HS-27A (cell line): ENCODE measurements at places on chromosomes 13 and 19.

- DNase-seq, result no peak
Observed at GRCh38 chr13:113354831-113355610, 8.9 kb downstream of the GRTP1 start.

GRCh38 chr13:41065078-41065477 is 3.8 kb downstream of the WBP4 start:
- DNase-seq, result no peak

- DNase-seq, result no peak
Observed at GRCh38 chr19:17214508-17215126, 540 bp upstream of the USE1 start.

DNA sequence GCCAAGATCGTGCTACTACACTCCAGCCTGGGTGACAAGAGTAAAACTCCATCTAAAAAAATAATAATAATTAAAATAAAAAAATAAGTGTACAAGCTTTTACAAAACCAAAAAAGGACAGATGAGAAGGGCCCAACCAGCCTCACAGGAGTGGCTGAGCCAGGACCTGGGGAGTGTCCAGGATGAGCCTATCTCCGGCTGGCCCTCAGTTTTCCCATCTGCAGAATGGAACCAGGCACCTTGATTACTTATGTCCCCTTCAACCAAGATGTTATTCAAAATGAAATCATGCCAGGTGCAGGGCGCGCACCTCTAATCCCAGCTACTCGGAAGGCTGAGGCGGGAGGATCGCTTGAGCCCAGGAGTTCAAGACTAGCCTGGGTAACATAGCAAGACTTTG is 9.5 kb upstream of the IFI30 start:
- DNase-seq, result no peak

DNA sequence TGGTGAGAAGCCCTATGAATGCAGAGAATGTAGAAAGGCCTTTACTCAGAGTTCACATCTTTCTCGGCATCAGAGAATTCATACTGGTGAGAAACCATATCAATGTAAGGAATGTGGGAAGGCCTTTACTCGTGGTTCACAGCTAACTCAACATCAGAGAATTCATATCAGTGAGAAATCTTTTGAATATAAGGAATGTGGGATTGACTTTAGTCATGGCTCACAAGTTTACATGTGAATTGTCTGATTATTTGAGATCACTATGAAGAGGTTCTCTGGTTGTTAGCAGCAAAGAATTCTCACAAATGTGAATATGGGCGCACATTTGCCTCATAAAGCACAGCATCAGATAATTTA is 43.7 kb downstream of the ZNF585A start:
- no peak for DNase-seq

DNA sequence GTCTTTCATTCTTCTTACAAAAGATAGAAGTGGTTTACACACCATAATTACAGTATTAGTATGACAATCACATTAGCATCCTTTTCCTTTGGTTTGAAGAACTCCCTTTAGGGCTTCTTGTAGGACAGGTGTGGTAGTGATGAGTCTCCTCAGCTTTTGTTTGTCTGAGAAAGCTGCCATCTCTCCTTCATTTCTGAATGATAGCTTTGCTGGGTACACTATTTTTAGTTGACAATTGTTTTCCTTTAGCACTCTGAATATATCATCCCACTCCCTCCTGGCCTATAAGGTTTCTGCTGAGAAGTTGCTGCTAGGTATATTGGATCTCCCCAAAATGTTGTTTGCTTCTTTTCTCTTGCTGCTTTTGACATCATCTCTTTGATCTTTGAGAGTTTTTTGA is 39.3 kb downstream of the RASA3 start:
- no peak for DNase-seq

DNA sequence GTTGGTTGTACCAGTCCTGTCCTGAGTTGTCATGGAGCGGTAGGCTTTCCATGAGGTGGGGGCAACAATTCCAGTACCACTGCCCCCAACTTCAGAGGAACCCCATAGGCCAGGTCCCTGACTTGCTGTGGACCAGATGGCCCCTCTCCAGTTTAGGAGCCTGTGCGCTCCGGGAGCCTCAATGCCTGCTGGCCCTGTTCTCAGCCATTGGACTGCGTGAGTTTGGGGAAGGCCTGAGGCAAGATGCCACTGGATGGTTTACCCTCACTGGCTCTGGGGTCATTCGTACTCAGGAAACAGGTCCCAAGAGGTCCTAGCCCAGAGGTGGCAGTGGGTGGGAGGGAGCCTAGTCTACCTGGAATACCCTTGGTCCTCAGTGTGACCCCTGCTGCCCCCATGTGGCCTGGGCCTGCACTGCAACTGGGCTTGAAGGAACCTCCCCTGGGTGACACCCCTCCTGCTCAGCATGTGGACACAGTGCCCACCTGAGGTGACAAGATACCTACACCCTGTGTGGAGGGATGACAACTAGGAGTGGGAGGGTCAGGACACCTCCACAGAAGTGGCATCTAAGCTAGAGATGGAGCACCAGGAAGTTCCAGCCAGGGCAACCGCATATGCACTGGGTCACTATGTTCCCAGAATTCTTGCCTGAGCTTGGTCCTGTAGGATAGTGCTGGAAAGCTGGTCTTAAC is 6.0 kb upstream of the PRR19 start:
- no peak for DNase-seq

DNA sequence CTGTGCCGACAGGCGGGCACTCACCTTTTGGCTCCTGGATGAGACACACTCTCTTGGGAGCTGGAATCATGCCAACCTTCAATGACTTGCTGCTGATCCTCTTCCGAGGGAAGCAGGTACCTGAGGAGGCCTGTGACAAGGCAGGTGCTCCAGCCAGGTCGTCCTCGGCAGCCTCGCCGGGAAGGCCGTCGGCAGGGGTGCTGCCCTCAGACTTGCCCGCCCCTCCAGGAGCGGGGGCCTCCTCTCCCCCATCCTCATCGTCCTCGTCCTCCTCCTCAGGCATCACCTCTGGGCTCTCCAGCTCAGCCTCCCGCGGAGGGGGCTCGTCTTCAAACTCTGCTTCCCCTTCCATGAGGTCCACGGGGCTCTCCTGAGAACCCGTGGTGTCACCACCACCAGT is 29.2 kb downstream of the SUGP2 start:
- DNase-seq, result no peak

DNA sequence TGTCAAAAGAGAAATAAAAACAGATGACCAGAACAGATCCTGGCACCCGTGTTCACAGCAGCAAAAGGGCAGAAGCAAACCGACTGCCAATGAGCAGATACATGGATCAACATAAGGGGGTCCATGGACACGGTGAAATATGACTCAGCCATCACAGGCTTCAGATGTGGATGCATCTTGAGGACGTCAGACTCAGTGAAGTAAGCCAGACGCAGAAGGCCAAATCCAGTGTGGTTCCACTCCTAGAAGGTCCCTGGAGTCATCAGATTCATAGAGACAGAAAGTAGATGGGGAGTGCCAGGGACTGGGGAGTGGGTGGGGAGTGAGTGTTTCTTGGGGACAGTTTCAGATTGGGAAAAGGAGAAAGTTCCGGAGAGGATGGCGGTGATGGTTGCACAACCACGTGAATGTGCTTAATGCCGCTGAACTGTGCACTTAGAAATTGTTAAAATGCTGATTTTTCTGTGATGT is 28.8 kb upstream of the SEMA6B start:
- no peak for DNase-seq

DNA sequence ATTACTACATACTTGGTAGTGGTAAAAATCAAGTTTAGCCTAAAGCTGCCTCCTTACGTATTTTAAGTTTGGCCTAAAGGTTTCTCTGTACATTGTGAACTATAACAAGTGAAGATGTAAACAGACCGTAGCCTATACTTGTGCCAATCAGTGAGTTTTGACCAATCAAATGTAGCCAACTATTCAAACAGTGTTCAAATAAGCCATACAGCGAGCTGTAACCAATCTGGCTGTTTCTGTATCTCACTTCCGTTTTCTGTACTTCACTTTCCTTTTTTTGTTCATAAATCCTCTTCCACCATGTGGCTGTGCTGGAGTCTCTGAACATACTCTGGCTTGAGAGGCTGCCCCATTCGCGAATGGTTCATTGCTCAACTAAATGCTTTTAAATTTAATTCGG is 2504.6 kb downstream of the PCDH9 start:
- no peak for DNase-seq

GRCh38 chr19:19120308-19121231 is 17.7 kb downstream of the TMEM161A start:
- no peak for DNase-seq

DNA sequence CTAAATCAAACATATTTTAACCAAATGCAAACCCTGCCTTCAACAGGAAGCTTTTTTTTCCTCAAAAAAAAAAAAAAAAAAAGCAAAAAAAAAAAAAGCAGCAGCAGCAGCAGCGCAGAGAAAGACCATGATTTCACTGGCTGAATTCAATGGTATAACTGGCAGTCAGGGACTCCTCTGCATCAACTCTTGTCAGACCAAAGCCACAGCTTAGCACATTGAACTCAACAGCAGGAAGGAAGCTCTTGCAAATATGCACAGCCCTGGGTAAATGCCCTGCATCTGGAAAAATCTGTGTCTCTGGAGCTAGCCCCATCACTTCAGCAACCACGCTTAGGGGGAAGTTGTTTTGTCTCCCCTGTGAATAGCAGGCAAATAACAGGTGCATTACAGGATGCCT is 17.6 kb upstream of the DHRS12 start:
- no peak for DNase-seq

DNA sequence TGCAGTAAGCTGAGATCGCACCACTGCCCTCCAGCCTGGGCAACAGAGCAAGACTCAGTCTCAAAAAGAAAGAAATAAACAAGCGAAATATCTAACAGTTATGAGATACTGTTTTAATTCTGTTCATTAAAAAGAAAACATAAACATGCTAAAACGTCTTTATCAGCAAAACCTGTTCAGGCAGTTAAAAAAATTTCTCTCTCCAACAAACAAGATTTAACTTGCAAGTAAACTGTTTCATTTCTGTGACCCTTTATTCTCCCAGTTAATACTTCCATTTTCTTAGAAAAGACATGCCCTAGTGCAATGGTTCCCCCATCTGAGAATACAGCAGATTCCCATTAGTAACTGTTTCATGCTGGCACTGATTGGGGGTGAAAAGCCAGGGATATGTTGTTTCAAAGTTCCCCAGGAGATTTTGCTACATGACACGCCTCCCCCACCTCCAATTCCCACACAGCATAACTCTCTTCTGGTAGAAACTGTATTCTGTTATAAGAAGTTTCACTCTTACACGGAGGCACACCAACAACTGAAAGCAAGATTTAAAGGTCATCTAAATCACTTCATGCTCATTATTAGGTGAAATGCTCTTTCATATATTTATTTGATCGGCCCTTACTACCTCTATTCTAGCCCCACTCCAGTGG is 24.4 kb downstream of the ELF1 start:
- DNase-seq, result no peak

- DNase-seq, result no peak
Observed at GRCh38 chr19:14089412-14089661, 1.2 kb downstream of the SAMD1 start.

DNA sequence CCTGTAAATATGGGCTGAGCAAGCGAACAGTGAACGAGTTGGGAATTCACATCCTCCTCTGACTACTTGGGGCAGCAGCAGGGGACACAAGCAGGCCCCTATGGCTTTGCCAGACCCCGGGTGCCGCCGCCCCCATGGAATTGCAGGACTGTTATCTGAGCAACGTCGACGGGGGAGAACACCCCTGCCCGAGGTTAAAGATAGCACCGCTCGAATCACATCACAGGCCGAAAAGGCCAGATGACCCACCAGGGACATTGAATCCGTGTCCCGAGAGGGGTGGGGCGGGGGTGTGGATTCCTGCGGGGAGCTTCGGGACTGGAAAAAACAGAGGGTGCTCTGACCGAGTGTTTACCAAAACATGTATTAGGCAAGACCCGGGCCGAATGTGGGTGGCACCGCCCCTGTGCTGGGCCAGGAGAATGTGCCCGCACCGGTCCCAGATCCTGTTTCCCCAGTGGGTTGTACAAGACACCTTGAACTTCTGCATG is 9.1 kb downstream of the FEM1A start:
- DNase-seq, result no peak

DNA sequence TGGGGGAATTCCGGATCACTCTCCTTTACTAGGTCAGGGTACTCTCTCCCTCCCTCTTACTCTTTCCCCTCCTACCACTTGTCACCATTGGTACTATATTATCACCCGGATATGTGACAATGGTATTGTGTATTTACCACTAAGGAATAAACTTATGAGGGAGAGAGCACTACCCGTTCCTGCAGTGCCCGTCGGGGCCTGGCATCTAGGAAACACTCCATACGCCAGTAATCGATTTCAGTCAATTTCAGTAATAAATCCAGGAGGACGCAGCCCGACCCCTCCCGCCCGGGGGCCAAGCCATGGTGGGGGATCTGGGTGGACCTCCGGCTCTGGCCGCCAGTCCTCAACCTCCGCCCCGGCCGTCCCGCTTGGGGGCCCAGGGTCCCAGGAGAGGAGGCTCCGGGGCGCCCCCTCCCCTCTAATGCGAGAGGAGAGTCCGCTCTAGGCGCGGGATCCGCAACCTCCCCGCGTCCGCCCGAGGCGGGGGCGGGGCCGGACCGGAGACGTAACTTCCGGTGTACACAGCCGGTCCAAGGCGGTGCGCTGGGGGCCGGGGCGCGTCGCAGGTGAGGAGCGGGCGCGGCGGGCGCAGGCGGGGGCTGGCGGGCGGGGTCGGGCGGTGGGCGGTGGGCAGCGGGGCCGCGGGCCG is at the start of gene GARRE1:
TSS of gene GARRE1 (plus strand) at position 509 of the 652 bp plus-strand sequence. CDS start 45,920 bp downstream, outside the sequence.
- DNase-seq, result no peak

DNA sequence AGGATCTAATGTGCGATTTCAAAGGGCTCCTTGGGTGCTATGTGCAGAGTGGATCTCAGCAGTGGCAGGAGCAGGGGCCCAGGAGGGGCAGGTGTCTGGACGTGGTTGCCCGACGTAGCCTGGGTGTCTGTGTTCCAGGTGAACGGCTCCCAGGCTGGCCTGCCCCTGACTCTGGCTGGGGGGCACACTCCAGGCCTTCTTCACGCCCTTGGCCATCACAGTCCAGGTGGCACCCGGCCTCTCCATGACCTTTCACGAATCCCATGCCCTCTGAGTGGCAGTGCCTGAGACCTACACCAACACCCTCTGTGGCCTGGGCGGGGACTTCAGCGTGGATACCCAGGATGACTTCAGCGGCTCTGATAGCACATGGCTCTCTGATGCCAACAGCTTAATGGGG is 11.3 kb upstream of the FXYD3 start:
- no peak for DNase-seq

GRCh38 chr13:39036212-39036611 is 1.7 kb downstream of the PROSER1 start:
- DNase-seq, result no peak

GRCh38 chr13:86681223-86681622 is 882.0 kb upstream of the SLITRK6 start:
- no peak for DNase-seq
